ENCODE measurements at places on chromosomes 7 and 10. TPM values are rescaled to one million over a fixed set of nuclear protein-coding genes. Genes with fewer than 3 reads are reported as not detected.

The HOXA2 gene
- total RNA-seq = not detected

The SEMA3E gene
- total RNA-seq = 0.04 TPM

The COL28A1 gene
- 1.4 TPM for total RNA-seq

The TRIL gene
- 4.0 TPM for total RNA-seq

The HTR7 gene
- not detected for total RNA-seq

The DPYSL4 gene
- total RNA-seq = 29.4 TPM

The GNAT3 gene
- total RNA-seq = not detected

The INMT gene
- total RNA-seq = 16.2 TPM

The ACSM6 gene
- total RNA-seq = 0.20 TPM

The VSIR gene
- total RNA-seq = 91.5 TPM

The LRRC4 gene
- 6.6 TPM for total RNA-seq

The CYP3A5 gene
- 0.52 TPM for total RNA-seq

The SPDYE8 gene
- not detected for total RNA-seq

The SPDYE1 gene
- not detected for total RNA-seq

DNA sequence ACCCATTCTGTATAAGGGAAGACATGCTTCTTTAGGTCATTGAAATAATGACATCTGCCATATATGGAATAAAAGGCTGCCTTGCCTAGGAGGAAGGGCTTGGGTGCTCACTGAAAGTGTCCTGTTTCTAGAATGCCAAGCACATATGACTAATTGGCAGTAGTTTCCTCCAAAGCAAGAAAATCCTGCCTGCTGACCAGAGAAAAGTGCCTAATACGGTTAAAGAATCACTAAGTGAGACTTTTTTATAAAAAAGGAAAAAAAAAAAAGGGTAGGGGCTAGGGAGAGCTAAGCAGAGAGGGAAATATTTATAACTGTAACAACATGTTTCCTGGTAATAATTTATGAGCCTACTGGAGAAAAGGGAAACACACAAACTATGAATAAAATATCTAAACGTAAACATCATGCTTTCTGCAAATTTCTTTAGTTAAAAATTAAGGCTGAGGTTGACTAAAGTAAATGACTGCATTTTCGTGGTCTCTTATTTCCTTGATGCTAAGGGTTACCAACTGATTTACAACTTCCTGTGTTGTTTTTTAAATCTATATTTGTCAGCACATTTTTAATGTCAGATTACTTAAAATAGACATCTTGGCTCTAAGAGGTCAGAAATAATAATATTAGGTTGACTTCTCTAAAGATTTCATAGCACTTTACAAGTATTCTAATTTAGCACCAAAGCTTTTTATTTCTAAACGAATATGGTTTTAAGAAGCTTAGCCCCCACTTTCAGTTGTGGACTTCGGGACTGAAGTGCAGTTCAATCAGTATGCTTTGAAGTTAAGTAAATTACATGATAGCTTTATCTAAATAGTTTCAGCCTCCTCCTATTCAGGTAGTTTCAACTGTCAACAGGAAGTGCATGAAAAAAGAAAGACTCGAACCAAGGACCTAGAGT lies 89.6 kb downstream of the CABCOCO1 start:
- no peak for DNase-seq

- no peak for DNase-seq
Measured at GRCh38 chr7:27103489-27104226, 1.2 kb upstream of the HOXA2 start.

- no peak for DNase-seq
Measured at GRCh38 chr7:141466151-141466904, 84.9 kb upstream of the AGK start.

DNA sequence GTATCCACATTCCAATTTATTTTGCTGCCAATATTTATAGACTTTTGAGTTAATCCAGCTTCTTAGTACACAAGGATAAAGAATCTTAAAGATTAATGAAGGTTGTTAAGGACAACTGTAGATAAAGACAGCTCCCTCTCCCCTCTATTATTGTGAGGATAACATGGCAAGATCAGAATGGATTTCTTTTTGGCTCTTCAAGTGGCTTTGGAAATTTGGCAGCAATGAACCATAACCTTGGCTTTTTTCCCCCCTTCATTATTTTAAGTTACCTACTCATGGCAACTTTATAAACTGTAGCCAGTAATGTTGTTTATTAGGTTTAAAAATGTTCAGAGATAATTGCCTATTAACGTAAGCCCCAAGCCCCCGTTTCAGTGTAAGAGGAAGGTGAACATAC lies 131.1 kb upstream of the SLC26A5 start:
- DNase-seq = no peak

GRCh38 chr7:47179812-47180515 lies 401.9 kb downstream of the TNS3 start:
- peak; percentile 43 for DNase-seq

GRCh38 chr7:292826-293225 lies 2.9 kb downstream of the FOXL3 start:
- DNase-seq = no peak

- DNase-seq = no peak
Measured at GRCh38 chr10:120555842-120556532, 99.0 kb downstream of the PLPP4 start.

- DNase-seq = no peak
Measured at GRCh38 chr7:18508443-18509427, 13.2 kb downstream of the HDAC9 start.

DNA sequence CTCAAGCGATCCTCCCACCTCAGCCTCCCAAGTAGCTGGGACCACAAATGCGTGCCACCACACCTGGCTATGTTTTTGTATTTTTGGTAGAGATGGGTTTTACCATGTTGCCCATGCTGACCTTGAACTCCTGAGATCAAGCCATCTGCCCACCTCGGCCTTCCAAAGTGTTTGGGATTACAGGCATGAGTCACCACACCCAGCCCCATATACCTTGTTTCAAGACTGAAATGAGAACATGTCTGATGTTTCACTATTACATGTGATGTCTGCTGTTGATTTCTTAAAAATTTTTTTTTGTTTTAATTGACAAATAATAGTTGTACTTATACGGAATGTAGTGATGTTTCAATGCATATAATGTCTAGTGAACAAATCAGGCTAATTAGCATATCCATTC lies 14.5 kb downstream of the KLHL7 start:
- no peak for DNase-seq

DNA sequence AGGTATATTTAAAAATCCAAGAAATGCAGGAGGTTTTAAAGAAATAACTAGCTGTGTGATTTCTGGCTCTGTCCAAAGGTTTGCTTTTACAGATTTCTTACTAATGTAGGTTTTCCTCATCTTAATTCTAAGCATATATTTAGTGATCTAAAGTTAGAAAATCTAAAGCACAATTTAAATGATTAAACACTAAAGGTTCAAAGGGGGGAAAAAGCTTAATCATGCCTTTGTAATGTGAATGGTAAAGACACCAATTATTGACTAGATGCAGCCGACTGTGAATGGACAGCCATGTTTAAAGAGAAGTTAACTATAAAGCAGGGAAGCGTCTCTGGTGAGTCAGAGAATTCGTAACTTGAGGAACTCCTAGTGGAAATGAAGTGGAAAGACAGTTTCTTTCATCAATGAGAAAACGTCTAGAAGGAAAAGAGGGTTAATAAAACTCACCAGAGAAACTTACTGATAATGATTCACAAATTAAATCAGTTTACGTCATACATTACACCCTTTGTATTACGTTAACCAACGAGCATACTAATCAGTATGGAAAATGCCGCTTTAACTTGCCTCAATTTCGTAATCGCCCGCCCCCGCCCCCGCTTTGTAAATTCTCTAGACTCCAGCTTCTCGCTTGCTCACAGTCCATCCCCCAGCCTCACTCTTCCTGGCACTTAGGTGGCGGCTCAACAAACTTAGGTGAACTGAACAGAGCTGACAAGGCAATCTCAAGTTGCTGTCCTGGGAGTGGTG lies 1.1 kb upstream of the HBP1 start:
- no peak for DNase-seq

DNA sequence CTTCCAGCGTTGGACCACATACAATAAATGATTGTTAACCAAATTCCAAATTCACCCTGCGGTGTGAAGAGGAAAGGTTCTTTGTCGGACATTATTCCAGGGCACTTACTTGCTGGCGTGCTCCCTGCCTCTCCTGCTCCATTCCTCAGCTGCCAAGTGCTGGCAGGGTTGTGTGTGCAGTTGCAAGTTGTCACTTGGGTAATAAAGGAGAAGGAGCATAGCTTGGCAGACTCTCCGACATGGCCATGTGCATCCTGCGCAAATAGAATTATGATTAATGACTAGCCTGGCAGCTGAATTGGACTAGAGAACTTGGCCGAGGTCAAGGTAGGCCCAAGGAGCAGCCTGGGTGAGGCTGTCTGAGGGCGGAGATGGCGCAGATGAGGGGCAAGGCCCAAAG lies 92.3 kb upstream of the ELMO1 start:
- DNase-seq = peak; percentile 32

GRCh38 chr10:129491123-129491734 lies 24.2 kb downstream of the MGMT start:
- no peak for DNase-seq

DNA sequence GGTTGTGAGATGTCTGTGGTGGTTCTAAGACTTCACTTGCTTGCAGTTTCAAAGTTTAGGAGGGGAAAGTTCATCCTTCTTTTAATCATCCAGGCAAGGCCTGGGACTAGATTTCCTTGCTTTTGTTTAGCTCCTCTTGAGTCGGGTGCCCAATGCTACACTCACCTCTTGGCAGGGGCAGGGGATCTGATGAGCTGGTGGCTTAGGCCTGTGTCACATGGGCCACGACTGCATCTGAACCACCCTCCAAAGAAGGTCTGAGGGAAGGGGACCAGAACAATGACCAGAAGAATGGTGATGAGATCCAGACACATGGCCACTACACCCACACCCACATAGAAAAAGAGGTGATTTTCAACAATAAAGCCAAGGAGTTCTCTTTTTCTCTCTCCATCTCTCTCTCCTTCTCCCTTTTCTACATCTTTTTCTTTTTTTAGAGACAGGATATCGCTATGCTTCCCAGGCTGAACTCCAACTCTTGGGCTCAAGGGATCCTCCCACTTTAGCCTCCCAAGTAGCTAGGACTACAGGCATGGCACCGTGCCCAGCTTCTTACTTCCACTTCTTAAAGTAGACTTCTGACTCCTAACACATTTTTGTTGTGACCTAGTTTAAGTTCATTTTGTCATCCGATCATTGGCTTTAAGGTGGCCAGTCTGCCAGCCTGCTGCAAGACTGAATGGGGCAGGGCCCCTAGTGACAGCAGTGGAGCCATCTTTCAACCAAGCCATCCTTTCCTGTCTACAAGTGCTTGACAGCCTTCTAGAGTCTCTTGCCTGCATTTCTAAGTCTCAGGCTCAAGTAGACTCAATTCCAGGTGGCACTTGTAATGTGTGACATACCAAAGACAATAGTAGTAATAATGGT lies 350.9 kb downstream of the RNLS start:
- DNase-seq = peak; percentile 83

- no peak for DNase-seq
Measured at GRCh38 chr7:17126413-17127268, 171.8 kb upstream of the AHR start.

DNA sequence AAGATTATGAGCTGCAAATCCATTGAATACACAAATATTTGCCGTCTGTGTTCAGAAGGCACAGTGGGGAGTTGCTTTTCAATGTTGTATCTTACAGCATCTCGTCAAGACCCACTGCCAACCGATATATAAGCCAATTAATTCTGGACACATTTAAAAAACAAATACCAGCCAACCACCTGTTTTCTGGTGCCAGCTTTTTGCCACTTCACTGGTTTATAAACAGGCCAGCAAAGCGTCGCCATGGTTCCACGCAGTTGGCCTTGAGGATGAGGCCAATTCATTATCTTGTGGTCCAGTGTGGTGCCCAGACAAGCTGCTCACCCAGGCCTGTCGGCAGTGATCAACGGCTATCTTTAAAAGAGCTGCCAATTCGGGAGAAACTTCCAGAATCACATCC lies 321.0 kb downstream of the TCERG1L start:
- DNase-seq = no peak

- peak; percentile 89 for DNase-seq
Measured at GRCh38 chr7:76291351-76292212, 10.9 kb upstream of the HSPB1 start.

DNA sequence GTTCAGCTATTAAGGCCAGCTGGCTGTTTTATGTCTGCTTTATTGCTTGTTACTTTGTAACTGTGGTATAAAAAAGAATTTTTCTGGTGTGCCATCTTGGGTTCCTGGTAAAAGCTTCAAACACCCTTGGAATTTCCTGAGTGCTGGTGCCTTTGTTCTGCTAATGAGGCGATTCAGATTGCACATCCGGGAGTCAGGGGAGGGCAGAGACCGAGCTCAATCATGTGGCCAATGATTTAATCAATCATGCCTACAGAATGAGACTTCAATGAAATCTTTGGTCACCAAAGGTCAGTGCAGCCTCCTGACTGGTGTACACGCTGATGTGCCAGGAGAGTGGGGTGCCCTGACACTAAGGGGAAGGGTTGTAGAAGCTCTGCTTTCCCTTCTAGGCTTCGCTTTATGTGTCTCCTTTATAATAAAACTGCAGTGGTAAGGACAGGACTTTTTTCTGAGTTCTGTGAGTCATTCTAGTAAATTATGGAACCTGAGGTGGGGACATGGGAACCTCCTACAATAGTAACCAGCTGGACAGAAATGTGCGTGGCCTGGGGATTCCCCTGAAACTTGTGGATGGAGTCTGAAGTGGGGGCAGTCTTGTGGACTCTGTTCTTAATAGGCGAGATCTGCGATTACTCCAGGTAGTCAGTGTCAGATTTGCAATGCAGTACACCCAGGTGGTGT lies 69.4 kb upstream of the OGDHL start:
- no peak for DNase-seq

DNA sequence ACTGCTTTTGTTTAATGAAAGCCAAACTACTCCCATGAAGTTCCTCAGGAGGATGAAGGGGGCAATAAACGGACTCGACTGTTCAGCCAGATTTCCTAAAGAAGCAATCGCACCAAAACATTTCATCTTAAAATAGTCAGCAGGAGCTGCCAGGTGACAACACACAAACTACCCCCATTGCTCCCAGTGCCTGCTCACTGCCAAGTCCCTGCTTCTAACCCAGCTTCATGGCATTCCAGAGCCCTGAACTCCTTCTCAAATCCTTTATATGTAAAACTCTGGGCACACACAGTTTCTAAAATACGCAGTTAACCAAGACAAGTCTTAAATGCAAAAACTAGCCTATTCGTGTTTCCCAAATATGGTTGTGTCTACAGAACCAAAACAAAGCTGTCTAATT lies 110.0 kb downstream of the SORBS1 start:
- no peak for DNase-seq

- DNase-seq = no peak
Measured at GRCh38 chr10:20993830-20994527, 96.9 kb upstream of the NEBL start.

GRCh38 chr10:130337305-130337640 lies 201.1 kb downstream of the GLRX3 start:
- DNase-seq = no peak

DNA sequence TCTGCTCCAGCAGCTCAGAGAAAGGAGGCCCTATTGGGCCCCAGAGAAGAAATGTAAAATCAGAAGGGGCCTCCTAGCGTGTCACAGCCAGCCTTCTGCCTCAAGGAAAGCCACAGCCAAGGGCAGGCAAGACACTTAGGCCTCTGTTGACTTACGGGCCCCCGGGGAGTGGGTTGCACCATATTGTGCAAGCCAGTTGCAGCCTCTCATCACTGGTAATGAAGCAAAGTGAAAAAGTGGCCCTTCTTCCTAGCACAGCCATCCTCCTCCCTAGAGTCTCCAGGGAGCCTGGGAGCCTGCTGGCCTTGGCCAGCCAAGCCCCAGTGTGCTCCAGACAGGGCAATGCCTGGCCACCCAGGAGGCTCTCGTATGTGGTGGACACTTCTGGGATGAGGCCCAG lies 56.2 kb upstream of the GDF10 start:
- peak; percentile 34 for DNase-seq
